Activated T-cell treated with anti-CD3 and anti-CD28 coated beads, Interleukin-2, amount 50 U/mL, for 4 hours (primary cell): ENCODE measurements at places on chromosomes 3 and 15.

GRCh38 chr3:129352045-129352444, 73.4 kb downstream of the HMCES start:
- no peak for DNase-seq

DNA sequence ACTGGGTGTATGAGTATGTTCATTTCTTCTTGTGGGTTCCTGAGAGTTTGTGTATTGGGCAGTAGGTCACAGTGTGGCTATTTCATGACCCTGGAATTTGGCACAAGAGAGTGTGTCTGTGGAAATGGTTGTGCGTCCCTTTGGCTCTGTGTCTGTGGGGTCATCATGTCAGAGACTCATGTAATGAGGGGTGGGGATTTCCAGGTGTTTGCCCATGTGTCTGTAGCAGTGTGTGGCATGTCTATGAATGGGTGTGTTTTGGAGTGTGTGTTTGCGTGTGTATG, 1.3 kb upstream of the GATA2 start:
- no peak for DNase-seq

DNA sequence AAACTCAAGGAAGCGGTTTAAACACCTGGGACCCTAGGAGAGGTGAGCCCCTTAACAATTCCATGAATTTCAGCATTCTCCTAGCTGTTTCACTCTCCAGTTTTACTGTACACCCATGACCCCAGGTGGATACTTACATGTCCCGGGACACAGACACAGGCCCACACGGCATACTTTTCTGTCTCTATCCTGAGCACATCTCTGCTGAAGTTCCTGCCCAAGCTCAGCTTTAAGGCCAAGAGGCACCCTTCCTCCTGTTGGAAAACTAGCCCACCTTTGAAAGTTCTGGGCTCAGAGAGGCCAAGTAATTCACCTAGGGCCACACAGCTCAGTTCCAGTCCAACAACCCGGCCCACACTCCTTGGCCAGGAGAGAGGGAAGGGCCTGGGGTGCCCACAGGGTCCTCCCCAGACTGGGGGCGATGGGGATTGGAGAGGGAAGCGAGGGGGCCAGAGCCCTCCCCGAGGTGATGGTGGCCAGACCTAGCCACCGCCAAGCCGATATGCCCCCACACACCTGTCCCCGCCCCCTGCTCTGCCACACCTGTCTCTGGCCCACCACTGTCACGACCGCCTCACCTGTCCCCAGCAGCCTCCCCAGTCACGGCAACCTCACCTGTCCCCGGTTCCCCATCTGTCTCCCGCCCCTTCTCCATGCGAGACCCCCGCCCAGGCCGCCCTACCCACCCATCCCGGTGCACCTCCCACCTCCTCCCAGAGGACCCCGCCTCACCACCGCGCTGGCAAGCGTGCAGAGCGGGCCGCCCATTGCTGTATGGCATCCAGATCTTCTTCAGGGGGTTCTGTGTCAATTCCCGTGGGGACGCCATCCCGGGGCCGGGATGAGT, 431 bp downstream of the PFKFB4 start:
- DNase-seq = no peak

DNA sequence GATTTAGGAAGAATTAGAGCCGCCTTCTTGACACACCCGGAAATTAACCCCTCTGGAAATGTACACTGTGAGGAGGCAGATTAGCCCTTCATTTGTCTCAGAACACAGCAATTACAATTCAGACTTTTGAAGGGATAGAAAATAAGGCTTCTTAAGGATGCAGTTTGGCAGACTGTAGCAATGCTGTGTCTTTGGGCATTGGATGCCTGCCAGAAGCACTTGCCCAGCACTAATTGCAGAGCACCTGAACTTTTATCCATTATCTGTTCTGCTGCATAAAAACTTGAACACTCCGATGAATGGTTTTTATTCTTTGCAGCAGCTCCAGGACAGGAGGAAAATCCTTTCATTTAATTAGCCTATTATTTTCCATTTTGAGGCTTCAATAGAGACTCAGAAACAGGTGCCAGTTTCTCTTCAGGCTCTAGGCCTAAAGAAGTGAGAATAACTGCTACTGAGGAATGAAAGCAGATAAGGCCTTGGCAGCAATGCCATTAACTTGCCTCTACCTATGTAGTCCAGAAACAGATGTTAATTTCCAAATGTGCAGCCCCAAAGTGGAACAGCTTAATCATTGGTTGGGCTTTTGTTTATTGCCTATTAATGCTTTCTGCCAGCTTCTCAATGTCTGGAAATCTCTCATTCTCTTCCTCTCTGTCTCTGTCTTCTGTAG, 418.5 kb downstream of the NSUN3 start:
- DNase-seq = no peak

- no peak for DNase-seq
Observed at GRCh38 chr15:99495430-99496301, 70.1 kb upstream of the MEF2A start.

DNA sequence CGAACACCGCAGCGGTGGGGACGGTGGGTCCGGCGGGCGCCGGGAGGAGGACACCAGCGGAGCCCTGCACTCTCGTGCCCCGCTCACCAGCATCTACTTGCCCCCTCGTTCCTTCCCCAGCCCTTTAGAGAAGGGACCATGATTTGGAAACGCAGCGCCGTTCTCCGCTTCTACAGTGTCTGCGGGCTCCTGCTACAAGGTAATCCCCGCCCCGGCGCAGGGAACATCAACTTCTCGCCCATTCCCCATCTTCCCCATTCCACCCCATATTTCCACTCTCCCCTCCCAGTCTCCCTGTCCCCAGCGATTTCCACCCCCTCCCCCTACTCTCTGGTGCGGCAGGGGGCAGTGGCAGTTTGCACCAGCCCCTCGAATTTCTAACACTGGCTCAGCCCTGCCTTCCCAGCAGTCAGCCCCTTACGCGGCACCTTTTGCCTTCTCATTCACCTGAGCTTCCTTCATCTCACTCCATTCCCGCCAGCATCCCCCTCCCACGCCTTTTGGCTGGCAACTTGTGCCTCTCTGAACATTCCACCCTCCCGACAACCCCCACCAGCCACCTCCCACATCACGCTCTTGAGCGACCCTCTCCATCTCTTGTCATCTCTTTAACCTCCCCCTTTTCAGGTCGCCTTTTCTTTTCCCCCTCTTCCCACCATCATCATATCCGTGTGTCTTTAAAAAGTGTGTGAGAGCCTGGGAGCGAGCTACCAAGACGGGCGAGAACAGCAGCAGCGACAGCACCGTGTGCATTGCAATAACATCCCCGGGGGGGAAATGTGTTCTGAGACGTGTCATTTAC, 882 bp downstream of the CADM2 start:
- no peak for DNase-seq

DNA sequence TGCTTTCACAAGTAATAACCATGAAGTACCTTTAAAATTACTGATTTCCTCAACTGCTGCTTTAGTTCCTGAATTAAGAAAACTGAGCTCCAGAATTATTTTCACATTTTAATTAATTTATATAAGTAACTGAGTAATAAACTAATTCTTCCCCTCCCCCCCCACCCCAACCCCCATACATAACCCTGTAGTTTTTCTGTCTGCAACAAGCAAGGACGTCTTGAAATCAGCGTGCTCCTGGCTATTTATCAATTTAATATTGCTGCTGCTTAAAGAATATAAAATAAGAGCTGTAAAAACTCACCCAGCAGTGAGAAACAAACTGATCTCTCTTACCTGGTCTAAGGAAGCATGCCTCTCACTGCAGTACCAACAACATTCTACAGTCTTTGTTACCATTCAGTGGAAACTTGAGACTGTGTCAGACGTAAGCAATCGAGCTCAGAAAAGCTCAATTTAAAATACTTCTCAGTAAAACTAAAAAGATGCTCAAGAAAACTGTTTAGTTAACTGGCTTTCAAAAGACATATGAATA, 121.0 kb downstream of the TFDP2 start:
- DNase-seq = no peak

DNA sequence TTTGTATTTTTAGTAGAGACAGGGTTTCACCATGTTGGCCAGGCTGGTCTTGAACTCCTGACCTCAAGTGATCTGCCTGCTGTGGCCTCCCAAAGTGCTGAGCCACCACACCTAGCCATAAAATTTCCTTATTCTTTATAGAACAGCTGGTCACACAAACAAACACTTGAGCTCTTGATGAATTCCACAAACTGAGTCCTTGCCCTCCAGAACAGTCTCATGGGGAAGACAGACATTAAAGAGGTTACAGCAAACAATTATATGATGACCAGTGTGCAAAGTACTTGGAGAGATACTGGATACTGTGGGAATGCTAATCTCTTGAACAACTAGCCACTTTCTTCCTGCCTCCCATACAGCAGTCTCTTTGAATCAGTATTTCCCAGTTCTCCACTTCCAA, 7.5 kb upstream of the ATP11B start:
- no peak for DNase-seq

DNA sequence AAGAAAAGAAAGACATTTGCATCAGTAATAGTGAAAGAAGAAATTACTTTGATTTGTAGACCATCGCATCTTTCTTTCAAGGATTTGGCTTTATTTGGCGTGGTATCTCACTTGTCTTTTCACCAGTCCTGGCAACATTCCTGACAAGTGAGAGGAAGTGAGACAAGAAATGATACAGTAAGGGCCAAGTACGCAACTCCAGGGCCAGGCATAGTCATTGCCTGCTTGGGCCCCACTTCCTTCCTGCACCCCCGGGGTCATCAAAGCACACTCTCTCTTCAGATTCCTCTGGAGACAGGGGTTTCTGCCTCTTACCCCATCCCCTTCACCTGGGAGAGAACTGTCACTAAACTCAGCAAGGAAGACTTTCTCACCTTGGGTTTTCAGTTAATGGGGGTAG, 55.1 kb downstream of the CD47 start:
- DNase-seq = no peak

DNA sequence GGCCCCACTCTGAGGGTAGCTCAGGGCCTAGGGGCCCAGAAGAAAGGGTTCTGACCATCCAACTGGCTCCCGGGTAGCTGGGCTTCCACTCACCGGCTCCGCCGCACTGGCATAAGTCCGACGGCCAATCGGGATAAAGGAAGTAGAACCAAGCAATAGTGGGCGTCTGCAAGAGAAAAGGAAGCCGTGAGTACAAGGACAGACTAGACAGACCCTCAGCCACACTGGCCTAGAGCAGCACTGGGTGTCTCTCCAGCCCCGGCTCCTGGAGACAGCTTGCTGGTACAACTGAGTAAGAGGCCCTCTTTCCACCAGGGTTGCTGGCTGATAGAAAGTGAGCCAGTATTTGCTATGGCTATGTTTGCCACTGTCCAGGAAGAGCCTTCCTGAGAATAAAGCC, 22.4 kb downstream of the BDH1 start:
- no peak for DNase-seq

GRCh38 chr3:46469680-46470357, 5.1 kb upstream of the LTF start:
- DNase-seq = no peak

DNA sequence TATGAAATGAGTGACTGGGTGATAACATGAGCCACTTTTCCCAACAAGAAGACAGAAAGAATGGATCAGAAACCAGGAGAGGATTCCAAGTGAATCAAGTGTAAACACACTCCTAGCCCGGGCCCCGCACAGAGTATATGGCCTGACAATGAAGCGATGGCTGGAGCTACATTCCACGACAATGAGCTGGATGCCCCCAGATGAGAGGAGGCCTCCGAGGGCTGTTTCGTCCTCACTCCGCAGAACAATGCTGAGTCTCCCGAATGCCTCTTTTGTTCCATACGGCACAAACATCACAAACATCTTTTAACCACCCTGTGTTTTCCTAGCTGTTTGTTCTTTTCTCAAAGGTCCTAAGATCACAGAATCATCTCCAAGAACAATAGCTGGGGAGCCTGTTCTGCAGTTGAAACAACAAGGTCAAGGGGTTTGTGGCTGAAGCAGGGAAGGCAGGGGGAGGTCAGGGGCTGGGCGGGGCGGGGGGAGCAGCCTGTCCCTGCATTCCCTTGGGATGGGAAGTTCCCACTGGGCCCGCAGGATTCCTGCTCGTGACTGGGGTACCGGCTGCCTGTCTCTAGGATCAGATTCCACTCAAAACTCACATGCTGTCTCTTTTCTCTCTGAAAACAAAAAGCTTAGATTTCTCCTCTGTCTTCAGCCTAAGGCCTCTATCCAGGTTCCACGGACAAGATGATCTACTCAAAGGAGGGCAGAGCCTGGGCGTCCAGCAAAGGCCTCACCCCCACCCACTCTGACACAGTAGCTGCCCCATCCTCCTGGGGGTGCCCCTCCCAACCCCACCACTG, 151.3 kb downstream of the XXYLT1 start:
- DNase-seq = no peak

DNA sequence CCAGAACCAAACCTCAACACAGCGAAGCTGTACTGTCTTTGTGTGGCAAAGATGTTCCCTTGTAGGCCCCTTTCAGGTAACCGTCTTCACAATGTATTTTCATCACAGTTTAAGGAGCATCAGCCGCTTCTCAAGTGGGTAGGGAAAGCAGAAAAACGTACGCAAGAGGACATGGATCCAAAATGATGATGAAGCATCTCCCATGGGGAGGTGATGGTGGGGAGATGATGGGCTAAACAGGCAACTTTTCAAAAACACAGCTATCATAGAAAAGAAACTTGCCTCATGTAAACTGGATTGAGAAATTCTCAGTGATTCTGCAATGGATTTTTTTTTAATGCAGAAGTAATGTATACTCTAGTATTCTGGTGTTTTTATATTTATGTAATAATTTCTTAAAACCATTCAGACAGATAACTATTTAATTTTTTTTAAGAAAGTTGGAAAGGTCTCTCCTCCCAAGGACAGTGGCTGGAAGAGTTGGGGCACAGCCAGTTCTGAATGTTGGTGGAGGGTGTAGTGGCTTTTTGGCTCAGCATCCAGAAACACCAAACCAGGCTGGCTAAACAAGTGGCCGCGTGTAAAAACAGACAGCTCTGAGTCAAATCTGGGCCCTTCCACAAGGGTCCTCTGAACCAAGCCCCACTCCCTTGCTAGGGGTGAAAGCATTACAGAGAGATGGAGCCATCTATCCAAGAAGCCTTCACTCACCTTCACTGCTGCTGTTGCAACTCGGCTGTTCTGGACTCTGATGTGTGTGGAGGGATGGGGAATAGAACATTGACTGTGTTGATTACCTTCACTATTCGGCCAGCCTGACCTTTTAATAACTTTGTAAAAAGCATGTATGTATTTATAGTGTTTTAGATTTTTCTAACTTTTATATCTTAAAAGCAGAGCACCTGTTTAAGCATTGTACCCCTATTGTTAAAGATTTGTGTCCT, 60.0 kb downstream of the AAGAB start:
- no peak for DNase-seq

- DNase-seq = peak; percentile 63
Observed at GRCh38 chr3:125437631-125438435, 62.7 kb upstream of the ZNF148 start.

DNA sequence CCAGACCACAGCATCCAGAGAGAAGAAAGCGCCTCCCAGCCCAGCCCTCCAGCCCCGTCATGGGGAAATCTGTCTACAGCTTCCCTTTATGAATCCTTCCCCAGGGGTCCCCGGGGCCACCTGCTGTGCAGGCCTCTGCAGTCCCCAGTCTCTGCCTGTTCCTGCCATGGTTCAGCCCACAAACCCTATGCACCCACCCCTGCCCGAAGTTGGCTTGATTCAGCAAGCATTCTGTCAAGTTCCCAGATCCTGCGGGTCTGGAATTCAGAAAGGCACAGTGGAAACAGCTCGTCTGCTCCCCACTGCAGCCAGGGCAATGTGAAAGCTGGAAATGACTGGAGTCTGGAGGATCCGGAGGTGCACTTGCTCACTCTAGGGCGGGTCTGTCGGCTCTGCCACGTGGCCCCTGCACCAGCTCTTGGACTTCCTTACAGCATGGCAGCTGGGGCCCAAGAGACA, 2.9 kb upstream of the OCA2 start:
- no peak for DNase-seq

GRCh38 chr15:27868828-27869404, 230.2 kb downstream of the OCA2 start:
- no peak for DNase-seq

GRCh38 chr3:112789787-112790186, 56.9 kb downstream of the CD200R1L start:
- no peak for DNase-seq
